ENCODE measurements at places on chromosomes 7 and 10.

GRCh38 chr7:79719216-79719615 is 265.7 kb upstream of the MAGI2 start:
- DNase-seq, result no peak

DNA sequence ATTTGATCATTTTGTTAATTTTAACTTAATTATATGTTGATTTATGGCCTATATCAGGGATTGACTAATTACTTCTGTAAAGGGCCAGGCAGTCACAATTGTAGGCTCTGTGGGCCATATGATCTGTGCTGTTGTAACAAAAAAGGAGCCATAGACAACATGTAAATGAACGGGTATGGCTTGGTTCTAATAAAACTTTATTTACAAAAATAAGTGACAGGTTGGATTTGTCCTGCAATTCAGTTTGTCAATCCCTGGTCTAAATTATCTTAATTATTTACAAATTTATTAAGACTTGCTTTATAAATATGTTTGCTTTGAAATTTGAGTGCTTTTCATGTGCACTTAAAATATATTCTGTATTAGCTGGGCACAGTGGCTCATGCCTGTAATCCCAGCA is 2.9 kb upstream of the HK1 start:
- DNase-seq, result no peak

DNA sequence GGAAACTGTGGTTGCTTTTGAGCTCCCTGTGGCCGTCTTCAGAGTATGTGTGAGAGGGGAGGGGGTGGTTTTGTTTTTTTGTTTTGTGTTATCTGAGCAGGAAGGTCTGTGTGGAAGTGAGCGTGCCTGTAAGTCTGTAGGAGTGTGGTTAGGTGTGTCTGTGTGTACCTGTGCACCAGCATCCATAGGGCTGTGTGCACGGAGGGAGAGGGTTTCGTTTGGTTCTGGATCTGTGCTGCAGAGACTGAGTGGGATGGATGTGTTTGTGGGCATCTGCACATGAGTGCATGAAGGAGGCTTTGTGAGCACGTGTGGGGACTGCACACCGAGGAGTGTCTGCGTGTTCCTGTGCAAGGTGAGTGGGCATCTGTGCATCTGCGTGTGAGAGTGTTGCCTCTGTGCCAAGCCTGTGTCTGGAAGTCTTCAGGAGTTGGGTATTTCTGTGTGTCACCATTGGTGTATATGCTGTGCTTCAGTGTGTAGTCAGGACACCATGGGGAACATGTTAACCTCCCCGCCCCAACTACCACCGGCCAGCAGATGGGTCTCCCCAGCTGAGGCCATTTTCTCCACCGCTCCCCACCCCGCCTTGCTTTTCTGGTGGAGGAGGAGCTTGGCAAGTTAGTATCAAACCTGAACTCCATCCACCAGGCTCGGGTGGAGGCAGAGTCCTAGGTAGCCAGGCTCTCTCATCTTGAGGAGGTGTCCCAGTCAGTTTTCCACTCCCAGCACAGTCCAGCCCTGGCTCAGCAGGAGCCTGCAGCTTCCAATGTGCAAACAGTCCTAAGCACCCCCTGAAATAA is 7.1 kb upstream of the TLX1 start:
- DNase-seq, result no peak

DNA sequence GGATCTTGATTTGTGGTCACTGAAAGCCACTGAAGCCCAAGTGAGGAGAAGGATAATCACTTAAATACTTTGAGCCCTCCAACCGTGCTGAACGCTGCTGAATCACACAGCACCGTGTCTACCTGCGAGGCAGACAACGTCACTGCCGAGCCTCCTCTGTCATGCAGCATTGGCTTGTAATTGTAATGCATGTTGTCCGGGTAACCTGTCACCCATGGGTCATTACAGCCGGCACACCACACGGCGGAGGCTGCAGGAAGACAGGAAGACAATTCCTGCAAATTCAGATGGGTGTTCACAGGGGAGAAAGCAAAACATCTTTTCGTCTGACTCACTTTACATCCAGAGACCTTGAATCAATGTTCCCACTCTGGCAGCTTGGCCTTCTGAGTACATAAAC is 546.1 kb upstream of the FOXK1 start:
- no peak for DNase-seq

- DNase-seq, result no peak
Observed at GRCh38 chr7:51075681-51076580, 240.7 kb downstream of the COBL start.

GRCh38 chr10:52387744-52388143 is 73.7 kb downstream of the DKK1 start:
- no peak for DNase-seq

DNA sequence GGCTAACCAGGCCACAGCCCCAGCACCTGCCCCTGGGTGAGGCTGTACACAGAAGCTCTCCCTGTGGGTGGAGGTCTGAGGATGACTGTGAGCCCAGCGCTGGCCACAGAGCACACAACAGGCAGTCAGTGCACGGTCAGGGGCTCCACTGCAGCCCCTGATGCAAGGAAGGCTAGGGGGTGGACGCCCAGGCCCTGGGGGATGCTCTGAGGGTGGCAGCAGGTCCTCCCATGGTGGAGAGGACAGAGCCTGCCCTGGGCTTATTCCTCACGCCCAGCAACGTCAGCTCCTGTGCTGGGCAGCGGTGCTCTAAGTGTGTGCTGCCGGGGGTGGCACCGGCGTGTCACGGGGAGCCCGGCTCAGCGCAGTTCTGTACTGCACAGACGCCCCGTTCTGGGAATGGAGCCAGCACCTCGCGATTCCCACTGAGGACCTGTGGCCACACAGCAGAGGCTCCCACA is 223.2 kb downstream of the MAD1L1 start:
- DNase-seq, result no peak

GRCh38 chr7:103894656-103895596 is 94.5 kb downstream of the RELN start:
- DNase-seq, result no peak

GRCh38 chr7:44534501-44534900 is 6.6 kb downstream of the NPC1L1 start:
- DNase-seq, result peak; percentile 4

DNA sequence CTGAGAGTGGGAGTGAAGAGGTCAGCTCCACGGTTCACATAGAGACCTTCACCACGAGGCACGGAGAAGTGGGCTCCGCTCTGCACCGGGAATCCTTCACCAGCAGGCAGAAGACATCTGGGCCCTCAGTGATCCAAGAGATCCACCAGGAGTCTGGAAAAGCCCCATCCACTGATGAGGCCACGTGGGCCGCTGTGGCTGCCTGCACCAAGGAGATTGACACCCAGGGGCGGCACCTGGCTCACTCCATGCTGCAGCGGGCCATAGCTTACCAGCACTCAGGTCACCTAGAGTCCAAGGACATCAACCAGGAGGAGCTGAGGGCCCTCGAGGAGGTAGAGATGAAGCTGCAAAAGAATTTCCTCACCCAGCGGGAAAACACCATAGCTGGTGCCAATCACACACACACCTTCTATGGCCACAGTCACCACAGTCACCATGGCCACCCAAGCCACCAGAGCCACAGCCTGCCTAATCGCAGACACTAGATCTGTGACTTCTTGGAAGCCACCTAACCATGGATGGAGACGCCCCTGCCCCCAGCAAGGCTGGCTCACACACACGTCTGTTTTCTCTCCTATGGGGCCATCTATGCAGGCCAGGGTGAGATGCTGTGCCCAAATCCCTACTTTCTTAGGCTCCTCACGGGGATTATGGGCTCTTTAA is 694 bp downstream of the C10orf62 start:
- DNase-seq, result no peak

GRCh38 chr10:13648425-13648824 is 61.7 kb downstream of the PRPF18 start:
- DNase-seq, result no peak

GRCh38 chr7:152395112-152395511 is 40.7 kb downstream of the KMT2C start:
- DNase-seq, result no peak

GRCh38 chr7:901388-902154 is 25.2 kb downstream of the GET4 start:
- DNase-seq, result no peak

- no peak for DNase-seq
Observed at GRCh38 chr10:79292891-79293746, 54.1 kb upstream of the PPIF start.

GRCh38 chr7:101718363-101719122 is 89.4 kb upstream of the MYL10 start:
- DNase-seq, result no peak

DNA sequence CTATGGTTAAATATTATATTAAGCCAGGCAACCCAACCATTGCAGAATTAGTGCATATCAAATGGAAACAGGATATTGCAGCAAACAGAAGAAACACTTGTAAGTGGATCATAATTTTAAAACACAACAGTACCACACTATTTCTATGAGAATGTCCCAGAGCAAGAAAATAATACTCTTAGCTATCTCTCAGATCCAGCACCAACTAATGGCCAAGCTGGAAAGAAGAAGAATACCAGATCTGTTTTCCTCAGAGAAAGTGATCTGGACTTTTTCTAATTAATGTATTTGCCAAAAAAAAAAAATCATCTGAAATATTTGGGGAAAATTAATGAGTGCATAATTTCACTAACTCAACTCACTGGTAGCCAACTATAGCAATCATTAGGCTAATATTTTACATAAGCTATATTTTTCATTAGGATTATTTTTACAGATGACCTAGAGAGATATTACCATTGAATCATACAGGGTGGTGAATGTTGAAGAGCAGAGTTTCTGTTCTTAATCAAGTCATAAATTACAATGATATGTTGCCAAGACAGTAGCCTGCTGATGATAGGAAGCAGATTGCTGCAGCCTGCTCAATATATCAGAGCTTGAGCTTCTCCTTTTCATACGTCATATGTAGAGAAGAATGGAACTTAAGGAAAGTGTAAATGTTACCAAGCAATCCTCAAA is 995.4 kb upstream of the LRRN3 start:
- no peak for DNase-seq

- DNase-seq, result no peak
Observed at GRCh38 chr10:35203745-35204144, 77.1 kb downstream of the CREM start.

DNA sequence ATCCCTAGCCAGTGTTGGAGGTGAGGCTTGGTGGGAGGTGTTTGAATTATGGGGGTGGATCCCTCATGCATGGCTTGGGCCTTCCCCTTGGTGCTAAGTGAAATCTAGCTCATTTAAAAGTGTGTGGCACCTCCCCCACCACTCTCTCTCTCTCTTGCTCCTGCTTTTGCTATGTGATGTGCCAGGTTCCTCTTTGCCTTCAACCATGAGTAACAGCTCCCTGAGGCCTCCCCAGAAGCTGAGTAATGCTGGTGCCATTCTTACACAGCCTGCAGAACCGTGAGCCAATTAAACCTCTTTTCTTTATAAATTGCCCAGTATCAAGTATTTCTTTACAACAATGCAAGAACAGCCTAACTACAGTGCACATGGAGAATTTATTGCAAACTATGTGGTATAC is 188.8 kb upstream of the POT1 start:
- no peak for DNase-seq

- no peak for DNase-seq
Observed at GRCh38 chr7:52925332-52925731, 110.1 kb upstream of the POM121L12 start.

GRCh38 chr10:83515001-83515400 is 624.3 kb upstream of the GHITM start:
- DNase-seq, result no peak

GRCh38 chr7:28685644-28686417 is 272.3 kb downstream of the TRIL start:
- DNase-seq, result no peak

- no peak for DNase-seq
Observed at GRCh38 chr10:10818082-10818481, 199.6 kb upstream of the CELF2 start.

DNA sequence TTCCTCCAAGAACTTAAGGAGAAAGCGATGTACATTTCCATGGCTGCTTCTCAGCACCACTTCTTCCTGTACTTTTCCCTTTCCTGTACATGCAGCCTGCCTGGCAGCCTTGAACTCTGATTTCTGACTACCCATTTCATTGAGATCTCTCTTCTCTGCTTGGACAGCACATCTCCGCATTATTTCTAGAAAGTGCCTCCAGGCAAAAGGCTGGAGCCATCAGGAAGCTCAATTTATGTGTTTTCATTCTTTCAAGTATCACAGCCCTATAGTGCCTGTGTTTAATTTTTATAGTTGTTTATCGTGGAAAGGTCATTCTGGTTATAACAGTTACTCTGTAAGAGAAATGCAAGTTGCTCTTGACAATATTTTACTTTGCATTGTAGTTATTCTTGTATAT is 688.0 kb upstream of the ANKRD30A start:
- no peak for DNase-seq

DNA sequence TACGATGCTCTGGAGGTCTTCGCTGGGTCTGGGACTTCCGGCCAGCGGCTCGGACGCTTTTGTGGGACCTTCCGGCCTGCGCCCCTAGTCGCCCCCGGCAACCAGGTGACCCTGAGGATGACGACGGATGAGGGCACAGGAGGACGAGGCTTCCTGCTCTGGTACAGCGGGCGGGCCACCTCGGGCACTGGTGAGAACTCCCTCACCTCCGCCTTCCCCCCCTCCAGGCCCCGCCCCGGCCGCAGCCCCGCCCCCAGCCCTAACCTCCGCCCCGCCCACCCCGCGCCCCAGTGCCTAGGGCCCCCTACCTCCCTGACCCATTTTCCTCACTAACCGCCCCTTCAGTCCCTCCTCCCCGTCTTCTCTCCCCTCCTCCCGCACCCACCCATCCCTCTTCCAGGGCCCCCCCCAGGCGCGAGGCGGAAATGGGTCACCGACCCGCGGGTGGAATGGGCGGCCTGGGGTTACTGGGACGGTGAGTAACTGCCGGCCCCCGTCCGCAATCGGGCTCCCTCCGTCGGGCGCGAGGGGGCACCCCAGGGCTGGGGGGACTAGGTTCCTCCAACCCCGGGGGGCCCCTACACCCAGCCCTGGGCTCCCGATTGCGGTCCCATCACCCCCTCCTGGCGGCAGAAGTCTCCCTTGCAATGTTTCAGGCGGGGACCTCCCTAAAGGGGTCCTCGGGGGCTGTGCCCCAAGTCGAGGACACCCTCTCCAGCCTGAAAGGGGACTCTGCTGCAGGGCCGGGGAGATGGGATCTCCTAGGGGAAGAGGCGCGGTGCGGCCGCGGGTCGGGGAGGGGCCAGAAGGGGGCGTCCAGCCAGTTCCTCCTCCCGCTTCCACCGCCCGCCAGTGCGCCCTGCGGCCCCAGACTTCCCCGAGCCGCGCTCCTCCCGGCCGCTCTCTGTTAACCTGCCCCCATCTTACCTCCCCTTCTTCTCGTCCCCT is 2.1 kb downstream of the PCOLCE start:
- DNase-seq, result peak; percentile 46

DNA sequence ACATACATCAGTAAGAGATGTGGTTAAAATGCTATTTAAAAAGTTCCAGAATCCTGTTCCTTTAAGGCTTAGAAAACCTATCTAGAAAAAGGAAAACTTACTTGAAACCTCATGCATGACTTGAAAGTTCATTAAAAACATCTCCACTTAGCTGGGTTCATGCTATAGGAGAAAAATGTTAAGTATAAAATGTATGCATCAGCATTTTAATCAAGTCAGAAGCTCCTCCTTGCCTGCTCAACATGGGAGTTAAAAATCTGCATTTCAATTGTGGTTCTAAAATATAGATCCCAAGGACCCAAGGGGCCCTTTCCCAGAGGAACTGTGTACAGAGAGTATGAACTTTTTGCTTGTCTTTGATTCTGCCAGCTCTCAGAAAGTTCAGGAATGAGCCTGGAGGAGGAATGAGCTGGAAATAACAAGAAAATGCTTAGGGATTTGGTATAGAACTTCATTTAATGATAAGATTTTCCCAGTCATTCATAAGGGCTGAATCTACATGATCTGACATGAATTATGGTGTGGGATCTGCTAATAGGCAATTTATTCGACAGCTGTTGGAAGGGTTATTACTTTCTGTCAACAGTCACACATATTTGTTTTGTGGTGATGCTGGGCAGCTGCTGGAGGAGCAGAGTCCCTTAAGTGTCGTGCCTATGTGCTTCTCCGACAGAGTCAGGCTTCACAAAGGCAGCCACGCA is 85.6 kb upstream of the MTPN start:
- no peak for DNase-seq
